ENCODE measurements at places on chromosomes 3 and 15. TPM values are rescaled to one million over a fixed set of nuclear protein-coding genes. Genes with fewer than 3 reads are reported as not detected.
A peak's percentile ranks its signal among the peaks of the same experiment; 100 is the strongest.

The PLA2G4B gene
- total RNA-seq = 6.7 TPM

The CCRL2 gene
- total RNA-seq = 2.2 TPM

The SPINK8 gene
- not detected for total RNA-seq

The P3H2 gene
- total RNA-seq = not detected

The SLC38A3 gene
- total RNA-seq = not detected

The MED12L gene
- 4.9 TPM for total RNA-seq

GRCh38 chr3:157300981-157301663 lies 135.5 kb upstream of the PTX3 start:
- no peak for DNase-seq
- H3K36me3 ChIP-seq = no peaks in the 10 kb centered on the region
- H3K4me3 ChIP-seq = no peak overlapping the region
- no peak overlapping the region for H3K27ac ChIP-seq
- H3K27me3 ChIP-seq = peaks cover 5% of the 10 kb centered on the region

- H3K27me3 ChIP-seq = peaks cover 4% of the 10 kb centered on the region
- no peak overlapping the region for H3K27ac ChIP-seq
- DNase-seq = no peak
- no peak overlapping the region for H3K4me3 ChIP-seq
- H3K4me1 ChIP-seq = no peaks in the 10 kb centered on the region
Measured at GRCh38 chr15:35697549-35698299, 151.8 kb upstream of the DPH6 start.

GRCh38 chr3:37640636-37641375 lies 220.9 kb upstream of the CTDSPL start:
- H3K4me3 ChIP-seq = no peak overlapping the region
- no peak overlapping the region for H3K27ac ChIP-seq
- peaks cover 3% of the 10 kb centered on the region for H3K27me3 ChIP-seq
- DNase-seq = no peak
- H3K36me3 ChIP-seq = no peaks in the 10 kb centered on the region

DNA sequence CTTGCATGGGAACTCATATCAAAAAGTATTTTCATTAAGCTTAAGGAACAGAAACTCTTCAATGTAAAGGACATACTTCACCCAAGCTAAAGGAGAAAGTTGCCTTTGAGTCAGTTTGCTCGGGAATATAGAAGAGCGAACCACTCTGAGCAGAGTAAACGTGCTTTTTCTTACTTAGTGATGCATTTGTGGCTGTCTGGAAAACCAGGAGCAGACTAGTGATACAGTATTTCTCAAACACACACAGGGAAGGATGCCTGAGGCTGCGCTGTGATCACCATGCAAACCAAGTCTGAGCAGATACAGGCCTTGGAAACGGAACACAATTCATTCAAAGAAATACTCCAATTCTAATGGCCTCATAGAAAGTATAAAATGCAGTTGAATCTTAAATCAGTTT lies 121.0 kb upstream of the CDIN1 start:
- DNase-seq = no peak
- H3K4me3 ChIP-seq = no peak overlapping the region
- no peaks in the 10 kb centered on the region for H3K27me3 ChIP-seq
- no peaks in the 10 kb centered on the region for H3K4me1 ChIP-seq
- no peak overlapping the region for H3K27ac ChIP-seq

GRCh38 chr3:73500321-73500720 lies 124.4 kb downstream of the PDZRN3 start:
- no peaks in the 10 kb centered on the region for H3K4me1 ChIP-seq
- H3K27me3 ChIP-seq = peaks cover 14% of the 10 kb centered on the region
- H3K36me3 ChIP-seq = no peaks in the 10 kb centered on the region

GRCh38 chr3:192727032-192727847 lies at the start of gene FGF12:
Gene FGF12 (minus strand): TSS chr3:192727541.
- peaks cover 23% of the 10 kb centered on the region for H3K27me3 ChIP-seq
- no peaks in the 10 kb centered on the region for H3K4me1 ChIP-seq
- no peak within 1 kb of the TSS for H3K27ac ChIP-seq
- H3K36me3 ChIP-seq = no peaks in the 10 kb centered on the region
- no peak within 1 kb of the TSS for H3K4me3 ChIP-seq

GRCh38 chr15:68592544-68592943 lies 13.8 kb downstream of the CORO2B start:
- no peak overlapping the region for H3K4me3 ChIP-seq
- H3K27me3 ChIP-seq = peaks cover 3% of the 10 kb centered on the region
- no peaks in the 10 kb centered on the region for H3K36me3 ChIP-seq
- H3K27ac ChIP-seq = no peak overlapping the region
- peaks cover 17% of the 10 kb centered on the region for H3K4me1 ChIP-seq

DNA sequence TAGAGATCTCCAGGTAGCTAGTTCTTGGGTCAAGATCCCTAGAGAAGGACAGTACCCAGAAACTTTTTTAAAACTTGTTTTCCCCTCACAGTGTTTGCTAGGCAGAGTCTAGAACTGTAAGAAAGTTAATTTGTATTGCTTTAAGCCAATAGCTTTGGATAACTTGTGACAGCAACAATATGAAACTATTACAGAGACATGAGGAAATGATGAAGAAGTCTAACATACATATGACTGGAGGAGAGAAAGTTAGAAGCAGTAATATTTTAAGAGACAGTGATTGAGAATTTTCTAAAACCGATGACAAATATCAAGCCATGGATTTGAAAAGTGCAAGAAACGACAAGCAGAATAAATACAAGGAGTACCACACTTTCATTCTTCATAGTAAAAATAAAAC lies 10.0 kb downstream of the HMG20A start:
- H3K27ac ChIP-seq = peak overlapping the region; percentile 30
- no peaks in the 10 kb centered on the region for H3K27me3 ChIP-seq
- H3K4me1 ChIP-seq = peaks cover 30% of the 10 kb centered on the region
- H3K36me3 ChIP-seq = peaks cover 2% of the 10 kb centered on the region
- H3K4me3 ChIP-seq = no peak overlapping the region

DNA sequence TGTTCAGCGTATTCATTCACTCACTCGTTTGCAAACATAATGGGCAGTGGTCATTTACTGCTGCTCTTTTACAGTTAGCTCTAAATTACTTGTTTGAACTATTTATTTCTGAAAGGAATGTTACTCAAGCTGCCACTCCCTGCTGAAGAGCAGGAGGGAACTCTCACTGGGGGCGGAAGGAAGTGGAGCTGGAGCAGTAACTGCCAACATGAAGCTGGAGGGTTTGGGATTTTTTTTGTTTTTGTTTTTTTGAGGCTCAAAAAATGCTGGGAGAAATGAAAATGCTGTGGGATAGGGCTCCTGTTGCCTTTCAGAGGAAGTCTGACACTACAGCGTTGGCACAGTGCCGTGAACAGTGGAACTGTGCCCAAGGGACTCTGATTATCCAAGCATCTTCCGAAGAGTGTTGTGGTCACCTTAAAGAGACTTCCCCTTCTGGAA lies 44.1 kb downstream of the SENP2 start:
- H3K27me3 ChIP-seq = no peaks in the 10 kb centered on the region
- H3K36me3 ChIP-seq = peaks cover 25% of the 10 kb centered on the region
- peak overlapping the region; percentile 20 for H3K27ac ChIP-seq
- DNase-seq = no peak
- H3K4me1 ChIP-seq = peaks cover 16% of the 10 kb centered on the region

- H3K27me3 ChIP-seq = no peaks in the 10 kb centered on the region
- H3K4me3 ChIP-seq = no peak overlapping the region
- H3K27ac ChIP-seq = no peak overlapping the region
- no peaks in the 10 kb centered on the region for H3K4me1 ChIP-seq
- no peaks in the 10 kb centered on the region for H3K36me3 ChIP-seq
- DNase-seq = no peak
Measured at GRCh38 chr15:85941186-85941855, 138.3 kb upstream of the AGBL1 start.

DNA sequence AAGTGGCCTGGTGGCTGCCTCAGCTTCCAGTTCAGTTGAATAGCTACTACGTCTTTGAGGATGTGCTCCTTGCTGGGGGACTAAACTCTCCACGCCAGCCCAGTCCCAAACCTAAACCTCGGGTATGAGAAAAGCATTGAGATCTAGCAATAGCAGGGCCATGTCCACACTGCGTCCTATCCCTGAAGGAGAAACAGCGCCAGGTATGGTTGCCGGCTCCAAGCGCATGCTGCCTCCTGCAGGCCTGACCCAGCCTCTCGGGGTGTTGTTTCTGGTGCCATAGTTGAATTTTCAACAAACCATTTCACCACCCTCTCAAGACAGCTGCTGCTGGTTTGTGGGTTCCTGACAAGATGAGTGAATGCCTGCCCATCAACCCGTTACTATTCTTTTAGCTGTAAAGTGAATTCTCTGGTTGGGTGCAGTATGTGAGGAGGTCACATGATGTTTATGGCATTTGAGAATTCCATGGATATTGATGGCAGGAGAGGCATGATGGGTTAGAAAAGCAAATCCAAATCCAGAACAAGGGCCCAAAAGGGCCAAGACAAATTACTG lies 13.0 kb upstream of the SLC28A1 start:
- peaks cover 7% of the 10 kb centered on the region for H3K27me3 ChIP-seq
- H3K27ac ChIP-seq = no peak overlapping the region
- H3K4me3 ChIP-seq = no peak overlapping the region
- DNase-seq = no peak
- no peaks in the 10 kb centered on the region for H3K36me3 ChIP-seq

DNA sequence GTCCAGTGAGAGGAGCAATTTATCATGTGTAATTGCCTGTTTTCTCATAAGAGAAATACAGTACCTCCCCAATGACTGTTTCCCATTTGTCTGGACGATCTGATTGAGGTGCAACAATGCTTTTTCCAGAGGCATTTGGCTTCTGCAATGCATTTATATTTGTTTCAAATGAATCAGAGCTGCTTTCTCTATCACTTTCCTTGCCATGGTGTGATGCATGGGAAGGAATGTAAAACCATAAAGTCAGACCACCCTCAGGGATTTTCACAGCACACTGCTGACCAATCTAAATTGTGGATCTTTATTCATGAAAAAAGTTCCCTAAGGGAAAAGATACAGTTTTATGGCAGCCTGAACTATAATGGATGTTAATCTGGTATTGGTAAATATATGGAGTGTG lies 333.0 kb downstream of the ZNF385D start:
- no peaks in the 10 kb centered on the region for H3K27me3 ChIP-seq
- no peak overlapping the region for H3K4me3 ChIP-seq
- no peak for DNase-seq
- no peak overlapping the region for H3K27ac ChIP-seq

All from activated T-helper 1 cell treated with anti-CD3 and anti-CD28 coated beads, Interleukin-12 subunit alpha, Interleukin-12 subunit beta, Interleukin-2, Interleukin-4 antibody, amounts not matched to agents 30 ng/mL and 10 ng/mL and 1 ng/mL, durations not matched to agents 14 hours and 24 hours and 36 hours (primary cell).